Uterus (tissue), 4 donors: ENCODE measurements at places on chromosomes 5 and 9.

DNA sequence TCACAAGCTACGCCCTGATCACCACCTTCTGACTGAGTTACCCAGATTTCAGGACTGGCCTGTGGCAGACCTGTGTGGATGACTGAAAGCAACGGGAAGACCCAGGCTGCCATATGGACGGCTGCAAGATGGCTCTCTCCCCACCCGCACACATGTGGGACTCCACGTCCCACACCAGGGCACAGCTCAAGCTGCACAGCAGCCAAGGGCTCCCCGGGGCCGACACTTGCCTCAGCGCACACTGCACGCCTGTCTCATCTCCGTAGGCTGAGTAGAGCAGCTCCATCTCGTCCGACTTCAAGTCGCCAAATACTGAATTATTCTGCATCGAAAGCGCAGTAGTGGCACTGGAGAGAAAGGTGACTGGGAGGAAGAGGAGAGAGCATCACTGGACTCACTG, 14.5 kb downstream of the BRD9 start:
- DNase-seq, result no peak

DNA sequence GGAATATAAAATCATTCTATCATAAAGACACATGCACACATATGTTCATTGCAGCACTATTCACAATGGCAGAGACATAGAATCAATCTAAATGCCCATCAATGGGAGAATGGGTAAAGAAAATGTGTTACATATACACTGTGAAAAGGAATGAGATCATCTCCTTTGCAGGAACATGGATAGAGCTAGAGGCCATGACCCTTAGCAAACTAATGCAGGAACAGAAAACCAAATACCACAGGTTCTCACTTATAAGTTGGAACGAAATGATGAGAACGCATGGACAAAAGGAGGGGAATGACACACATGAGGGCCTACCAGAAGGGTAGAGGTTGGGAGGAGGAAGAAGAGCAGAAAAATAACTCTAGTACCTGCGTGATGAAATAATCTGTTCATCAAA, 21.0 kb upstream of the RANBP6 start:
- DNase-seq, result no peak

DNA sequence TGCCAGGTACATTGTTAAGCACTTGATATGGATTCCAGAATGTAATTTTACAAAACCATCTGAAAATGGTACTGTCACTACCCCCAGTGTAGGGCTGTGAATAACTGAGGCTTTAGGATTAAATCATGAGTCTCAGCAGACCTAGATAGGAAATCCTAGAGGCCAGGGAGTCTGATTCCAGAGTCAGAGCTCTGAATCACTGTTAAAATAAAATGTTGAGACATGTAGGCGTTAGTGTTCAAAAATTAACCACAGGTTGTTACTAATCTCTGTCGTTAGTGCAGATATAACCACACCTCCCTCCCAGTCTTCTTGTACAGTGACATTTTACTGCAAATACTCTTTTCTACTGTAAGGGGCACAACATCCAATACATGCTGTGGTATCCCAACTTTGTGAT, 1828.8 kb downstream of the MAT2B start:
- DNase-seq, result no peak

DNA sequence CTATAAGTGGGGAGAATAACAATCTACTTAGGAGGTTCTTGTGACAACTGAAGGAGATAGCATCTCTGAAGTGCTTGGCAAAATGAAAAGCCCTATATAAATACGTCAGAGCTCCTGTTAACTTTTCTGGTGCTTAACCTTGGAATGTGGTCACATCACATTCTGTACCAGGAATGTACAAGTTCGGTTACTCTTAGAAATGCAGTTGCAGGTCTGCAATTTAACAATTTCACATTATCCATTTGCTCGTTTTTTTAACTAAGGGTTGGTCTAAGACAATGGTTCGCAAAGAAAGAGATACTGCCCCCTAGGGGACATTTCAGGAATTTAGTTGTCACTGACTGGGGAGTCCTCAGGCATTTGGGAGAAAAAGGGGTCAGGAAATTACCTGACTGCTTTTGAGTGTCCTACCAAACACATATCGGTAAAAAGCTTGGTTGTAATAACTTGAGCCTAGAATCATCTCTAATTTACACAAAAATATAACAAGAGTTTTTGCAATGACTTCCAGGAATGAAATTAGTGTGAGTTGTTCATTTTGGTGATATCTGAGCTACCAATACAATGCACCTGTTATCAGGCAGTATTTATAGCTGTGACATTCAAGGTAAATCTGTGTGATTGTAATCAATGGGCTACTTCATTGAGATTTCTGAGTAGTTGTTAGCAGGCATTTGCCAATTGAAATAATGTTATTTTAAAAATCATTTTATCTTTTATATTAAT, 5.4 kb upstream of the HBEGF start:
- DNase-seq, result no peak

DNA sequence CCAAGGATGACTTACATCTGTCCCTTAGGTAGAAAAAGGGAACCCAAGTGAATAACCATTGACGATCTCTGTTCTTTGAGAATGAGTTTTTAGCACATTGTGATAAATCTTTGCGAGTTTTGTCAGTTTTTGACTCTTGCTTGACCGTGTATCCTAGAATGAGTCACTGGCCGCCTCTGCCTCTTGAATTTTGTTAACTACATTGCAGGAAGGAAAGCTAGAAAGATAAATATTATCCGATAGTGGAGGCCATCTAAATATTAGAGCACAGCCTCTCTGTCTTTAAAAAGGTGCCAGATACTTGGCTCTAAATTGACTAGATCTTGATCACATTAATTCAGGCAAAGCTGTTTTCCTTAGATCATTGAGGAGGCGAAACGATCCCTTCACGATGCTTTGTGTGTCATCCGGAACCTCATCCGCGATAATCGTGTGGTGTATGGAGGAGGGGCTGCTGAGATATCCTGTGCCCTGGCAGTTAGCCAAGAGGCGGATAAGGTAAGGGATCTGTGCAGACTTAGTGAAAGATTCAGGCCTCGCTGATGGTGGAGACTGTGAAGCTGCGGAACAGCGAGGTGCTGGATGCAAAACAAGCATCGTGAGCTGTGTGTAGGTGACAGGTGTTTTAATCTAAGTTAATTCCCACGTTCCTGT, 12.2 kb downstream of the CCT5 start:
- no peak for DNase-seq

GRCh38 chr5:56561-57290, 35.2 kb upstream of the PLEKHG4B start:
- no peak for DNase-seq

GRCh38 chr5:27158775-27159174, 120.4 kb upstream of the CDH9 start:
- no peak for DNase-seq

DNA sequence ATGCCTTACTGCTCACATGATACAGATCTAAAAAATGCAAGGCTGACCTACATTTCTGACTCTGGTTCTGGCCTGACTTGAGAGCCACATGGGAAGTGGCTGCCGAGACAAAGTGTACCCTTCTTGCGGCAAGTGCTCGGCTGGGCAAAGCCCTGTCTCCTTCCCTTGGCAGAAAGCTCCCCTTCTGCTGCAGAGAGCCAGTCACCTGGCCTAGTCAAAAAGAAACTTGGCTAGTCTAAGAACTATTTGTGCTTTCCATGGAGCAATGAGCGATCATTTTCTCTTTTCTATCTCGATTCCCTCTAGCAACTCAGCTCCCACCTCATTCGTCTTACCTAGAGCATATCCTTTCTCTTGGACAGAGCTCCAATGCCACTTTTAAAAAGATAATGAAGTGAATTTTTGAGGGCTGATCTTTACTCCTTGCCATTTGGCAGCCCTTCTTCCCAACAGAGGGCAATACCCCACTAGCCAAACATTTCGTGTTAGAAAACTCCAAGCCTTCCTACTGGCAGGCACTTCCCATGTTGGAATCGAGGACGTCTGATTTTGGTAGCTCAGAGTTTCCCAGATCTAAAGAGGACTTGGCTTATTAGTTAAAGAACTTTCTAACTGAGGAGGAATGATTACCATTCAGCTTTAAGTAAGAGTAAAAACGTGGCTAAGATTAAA, 108.1 kb upstream of the PRRC1 start:
- no peak for DNase-seq

DNA sequence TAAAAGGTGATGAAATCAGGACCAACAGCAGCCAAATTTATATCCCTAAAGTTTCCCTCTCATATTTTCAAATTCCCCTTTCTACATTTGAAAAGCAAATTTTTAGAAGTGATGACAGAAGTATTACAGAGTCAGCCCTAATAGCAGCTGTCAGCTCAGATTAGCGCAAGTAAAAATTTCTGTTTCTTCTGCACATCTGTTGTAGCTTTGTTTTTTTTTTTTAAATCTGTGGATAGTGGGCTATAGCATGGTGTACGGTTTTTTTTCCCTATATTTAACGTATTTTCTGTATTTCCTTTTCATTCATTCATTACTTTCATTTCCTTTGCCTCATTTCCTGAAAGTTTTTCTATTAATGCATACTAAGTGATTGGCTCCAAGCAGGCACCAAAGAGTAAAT, 99.1 kb downstream of the MACIR start:
- no peak for DNase-seq

- DNase-seq, result no peak
Observed at GRCh38 chr5:108898707-108899106, 151.0 kb downstream of the FER start.

- DNase-seq, result no peak
Observed at GRCh38 chr5:160675988-160676387, 176.0 kb downstream of the ATP10B start.
